ENCODE measurements at places on chromosomes 5 and 9.
A peak's percentile ranks its signal among the peaks of the same experiment; 100 is the strongest.

DNA sequence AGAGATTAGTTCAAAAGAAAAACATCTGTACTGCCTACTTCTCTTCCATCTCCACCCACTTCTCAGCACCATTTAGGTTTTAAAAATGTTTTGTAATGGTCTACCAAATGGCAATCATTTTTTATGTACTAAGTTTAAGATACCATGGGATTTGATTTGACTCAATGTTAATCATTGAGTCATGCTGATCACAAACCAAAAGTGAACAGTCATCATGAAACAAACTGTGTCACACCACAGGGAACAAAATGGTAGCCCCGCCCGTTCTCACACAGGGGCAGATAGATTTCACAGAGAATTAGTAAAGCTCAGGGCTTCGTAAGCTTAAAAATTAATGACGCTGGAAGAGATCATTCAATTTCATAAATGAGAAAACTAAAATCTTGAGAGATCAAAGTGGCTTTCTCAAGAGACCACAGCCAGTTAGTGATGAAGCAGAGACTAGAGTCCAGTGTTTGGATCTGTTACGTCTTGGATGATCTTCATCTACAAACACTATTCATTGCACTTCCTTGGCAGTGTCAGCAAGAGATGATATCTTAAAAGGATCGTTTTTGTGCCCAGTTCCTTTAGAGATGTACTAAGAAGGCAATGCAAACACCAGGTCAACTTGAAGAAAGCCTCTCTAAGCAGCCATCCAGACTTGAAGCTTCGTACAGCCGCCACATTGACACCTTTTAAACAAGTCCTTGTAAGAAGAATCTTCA lies 33.9 kb upstream of the TRIO start:
- DNase-seq, result no peak

GRCh38 chr9:127075624-127076372 lies 46.6 kb downstream of the ANGPTL2 start:
- DNase-seq, result no peak

DNA sequence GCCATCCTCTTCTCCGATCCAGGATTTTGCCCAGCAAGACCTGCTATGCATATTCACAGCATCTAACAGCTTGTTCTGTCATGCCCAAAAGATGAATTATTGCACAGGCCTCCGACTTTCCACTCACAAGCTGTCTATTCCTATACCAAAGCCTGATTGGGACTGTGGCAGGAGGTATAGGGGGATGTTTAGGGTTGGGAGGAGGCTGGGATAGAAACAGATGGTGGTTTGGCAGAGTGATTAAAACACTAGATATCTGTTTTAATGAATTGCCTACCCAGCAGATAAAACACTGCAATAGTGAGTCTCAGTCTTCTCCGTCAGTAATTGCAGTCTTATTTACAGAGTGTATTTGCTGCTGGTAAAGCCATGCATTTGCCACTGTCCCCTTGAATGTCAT lies 215.3 kb downstream of the TLR4 start:
- no peak for DNase-seq

GRCh38 chr5:111337133-111337532 lies 112.9 kb downstream of the CAMK4 start:
- no peak for DNase-seq

DNA sequence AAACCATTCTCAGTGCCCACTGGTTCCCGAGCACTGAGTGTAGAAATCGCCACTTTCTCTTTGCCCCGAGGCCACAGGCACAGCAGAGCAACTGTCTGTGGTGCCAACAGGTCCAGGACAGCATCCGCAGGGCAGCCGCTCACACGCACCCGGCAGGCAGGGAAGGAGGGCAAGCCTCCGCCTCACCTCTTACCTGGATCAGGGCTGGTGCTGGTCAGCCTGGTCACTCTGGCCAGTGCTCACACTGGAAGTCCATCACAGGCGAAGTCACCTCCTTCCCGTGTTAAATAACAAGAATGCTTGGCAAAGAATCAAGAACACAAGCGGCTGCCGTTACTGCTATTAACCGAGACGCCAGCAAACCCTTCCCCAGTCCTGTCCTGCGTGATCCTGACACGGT lies 13.7 kb downstream of the DIPK1B start:
- DNase-seq, result no peak

DNA sequence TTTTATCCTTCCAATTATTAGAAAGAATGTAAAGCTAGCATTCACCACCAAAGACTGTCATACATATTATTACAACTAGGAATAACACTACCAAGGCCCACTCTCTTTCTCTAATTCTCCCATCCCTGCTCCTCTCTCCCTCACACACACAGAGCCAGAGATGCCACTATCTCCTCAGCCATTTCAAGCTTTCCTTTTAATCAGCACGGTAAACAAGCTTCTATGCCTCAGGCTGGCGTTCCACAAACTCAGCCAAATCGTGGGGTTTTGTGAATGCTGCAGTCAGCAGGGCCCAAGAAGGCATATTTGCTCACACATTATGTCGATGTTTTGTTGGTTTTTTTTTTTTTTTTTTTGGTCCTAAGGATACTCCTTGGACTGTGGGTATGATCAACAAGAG lies 979.9 kb upstream of the DMAC1 start:
- DNase-seq, result peak; percentile 55

DNA sequence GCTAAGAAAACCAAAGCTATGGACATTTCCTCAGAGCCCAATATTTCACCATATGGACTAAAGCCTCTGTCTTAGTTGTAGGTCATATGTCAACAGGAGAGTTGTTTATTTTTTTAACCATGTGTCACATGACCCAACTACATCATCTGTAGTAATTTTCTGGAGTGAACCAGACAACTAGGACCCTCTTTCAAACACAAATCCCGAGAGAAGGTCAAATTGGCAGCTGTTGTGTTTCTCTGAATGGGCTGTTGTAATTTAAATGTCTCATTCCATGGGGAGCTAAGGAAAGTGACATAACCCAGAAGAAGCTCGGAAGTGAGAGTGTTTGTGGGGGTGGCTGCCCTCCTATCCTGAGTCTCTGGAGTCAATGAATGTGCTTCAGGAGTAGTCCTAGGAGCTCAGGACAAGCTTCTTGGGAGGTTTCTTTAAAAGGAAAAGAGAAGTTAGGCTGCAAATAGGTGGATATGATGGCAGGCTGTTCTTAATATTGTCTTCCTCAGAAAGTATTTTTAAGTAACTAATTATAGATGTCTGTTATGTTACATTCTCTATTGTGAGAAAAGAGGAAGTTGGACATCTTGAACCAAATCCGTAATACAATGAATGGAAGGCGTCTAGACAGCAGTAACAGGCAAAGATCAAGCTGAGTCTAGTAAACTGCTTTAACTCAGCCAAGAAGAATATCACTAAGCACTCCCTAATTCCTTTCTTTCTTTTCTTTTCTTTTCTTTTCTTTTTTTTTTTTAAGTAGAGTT lies 50.1 kb downstream of the TMEM167A start:
- no peak for DNase-seq

DNA sequence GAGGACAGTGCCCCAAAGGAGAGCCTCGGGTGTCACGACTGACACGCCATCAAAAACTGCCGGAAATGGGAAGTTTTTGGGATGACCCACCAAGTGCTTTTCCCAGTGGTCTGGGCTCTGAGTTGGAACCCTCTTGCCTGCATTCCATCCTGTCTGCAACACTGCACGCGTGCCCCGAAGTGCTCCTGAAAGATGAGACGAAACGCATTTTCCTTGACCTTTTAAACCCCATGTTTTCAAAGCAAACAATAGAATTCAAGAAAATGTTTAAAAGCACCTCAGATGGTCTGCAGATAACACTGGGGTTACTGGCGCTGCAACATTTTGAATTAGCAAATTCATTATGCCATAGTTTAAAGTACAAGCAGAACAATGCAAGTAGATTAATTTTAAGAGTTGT lies 92.9 kb downstream of the ANKRD18A start:
- DNase-seq, result no peak

DNA sequence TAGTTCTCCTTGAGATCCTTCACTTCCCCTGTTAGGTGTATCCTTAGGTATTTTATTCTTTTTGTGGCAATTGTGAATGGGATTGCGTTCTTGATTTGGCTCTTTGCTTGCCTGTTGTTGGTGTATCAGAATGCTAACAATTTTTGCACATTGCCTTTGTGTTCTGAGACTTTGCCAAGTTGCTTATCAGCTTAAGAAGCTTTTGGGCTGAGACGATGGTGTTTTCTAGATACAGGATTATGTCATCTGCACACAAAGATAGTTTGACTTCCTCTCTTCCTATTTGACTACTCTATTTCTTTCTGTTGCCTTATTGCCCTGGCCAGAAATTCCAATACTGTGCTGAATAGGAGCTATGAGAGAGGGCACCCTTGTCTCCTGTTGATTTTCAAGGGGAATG lies 609.4 kb upstream of the COX7C start:
- DNase-seq, result no peak

DNA sequence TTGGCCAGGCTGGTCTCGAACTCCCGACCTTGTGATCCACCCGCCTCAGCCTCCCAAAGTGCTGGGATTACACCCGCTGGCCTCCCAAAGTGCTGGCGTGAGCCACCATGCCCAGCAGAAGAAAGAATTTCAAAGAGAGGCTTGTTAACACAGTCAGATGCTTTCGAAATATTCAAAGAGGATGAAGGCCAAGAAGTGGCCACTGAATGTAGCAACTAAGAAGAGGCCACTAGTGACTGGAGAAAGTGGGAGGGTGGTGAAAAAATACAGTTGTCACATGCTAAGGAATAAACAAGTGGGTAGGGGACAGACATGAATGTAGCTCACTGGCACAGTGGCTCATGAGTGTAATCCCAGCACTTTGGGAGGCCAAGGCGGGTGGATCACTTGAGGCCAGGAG lies 13.0 kb upstream of the TPM2 start:
- DNase-seq, result no peak

Data from cerebellum (tissue), 4 donors.